Panc1 (cell line): ENCODE measurements at places on chromosomes 6 and 20.

GRCh38 chr6:26485112-26485780 lies 14.9 kb upstream of the BTN1A1 start:
- no peak for DNase-seq

DNA sequence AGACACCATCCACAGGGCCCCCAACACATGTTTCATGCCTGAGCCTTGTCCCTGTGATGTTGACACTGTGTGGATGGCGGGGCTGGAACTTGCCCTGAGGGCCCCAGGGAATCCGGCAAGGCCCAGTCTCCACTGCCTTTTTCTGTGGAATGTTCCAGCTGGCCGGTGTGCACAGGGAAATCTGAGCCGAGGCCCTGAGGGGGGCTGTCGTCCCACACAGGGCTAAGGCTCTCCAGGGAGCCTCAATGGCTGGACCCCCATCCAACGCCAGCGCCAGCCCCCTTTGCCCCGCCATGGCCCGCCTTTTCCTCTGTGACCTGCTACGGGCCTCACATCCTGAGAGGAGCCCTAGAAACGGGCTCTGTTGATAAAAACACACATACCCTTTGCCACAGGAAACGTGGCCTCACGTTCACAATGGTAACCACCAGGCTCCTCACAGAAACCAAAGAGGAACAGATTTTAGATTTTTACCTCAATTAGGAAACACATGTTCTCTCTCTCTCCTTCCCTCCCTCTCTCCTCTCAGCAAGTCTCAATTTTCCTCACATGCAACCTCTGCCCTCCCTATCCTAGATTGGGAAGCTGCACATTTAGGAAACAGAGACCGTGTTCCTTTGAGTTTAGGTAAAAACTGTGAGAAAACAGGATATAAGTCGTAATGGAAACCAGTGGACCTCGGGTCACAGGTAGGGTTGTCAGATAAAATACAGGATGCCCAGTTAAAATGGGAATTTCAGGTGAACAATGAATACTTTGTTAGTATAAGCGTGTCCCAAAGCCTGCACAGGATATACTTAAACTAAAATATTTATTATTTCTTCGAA lies 13.7 kb upstream of the ZNF831 start:
- DNase-seq, result no peak

DNA sequence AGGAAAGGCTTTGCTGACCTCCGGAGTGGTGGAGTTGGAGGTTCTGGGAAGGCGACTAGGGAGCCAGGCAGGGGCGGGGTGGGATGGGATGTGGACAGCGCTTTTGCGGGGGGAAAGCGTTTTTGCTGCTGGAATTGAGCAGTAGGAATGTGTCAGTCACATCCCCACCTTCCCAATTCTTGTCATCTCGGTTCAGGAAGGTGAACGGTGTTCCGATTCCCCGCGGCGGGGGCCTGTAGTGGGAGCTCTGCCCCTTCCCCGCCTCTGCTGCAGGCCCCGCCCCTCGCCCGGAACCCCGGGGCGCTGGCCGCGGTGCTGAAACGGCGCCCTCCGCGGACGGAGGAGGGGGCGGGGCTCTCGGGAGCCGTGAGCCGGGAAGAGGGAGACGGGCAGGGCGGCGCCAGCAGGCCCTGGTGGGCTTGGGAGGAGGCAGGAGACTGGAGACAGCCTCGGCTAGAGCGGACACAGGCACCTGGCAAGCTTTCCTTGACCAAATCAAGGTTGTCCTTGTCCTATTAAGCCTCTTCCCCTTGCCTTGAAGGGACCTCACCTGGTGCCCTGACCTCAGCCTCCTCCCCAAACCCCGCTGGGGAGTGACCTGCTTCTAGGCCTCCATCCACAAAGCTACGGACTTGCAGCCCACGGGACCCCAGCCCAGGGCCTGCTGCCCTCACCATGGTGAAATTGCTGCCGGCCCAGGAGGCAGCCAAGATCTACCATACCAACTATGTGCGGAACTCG lies at the start of gene LHFPL5:
LHFPL5 (plus strand) TSS at position 357 of the 741 bp plus-strand sequence; CDS start at position 676, 319 bp downstream.
- DNase-seq, result no peak

- DNase-seq, result no peak
Observed at GRCh38 chr6:113927001-113927400, 43.9 kb downstream of the HDAC2 start.

- DNase-seq, result no peak
Observed at GRCh38 chr6:44056392-44057237, 70.6 kb downstream of the MRPL14 start.

GRCh38 chr6:49551078-49551865 lies 804 bp downstream of the C6orf141 start:
- no peak for DNase-seq

DNA sequence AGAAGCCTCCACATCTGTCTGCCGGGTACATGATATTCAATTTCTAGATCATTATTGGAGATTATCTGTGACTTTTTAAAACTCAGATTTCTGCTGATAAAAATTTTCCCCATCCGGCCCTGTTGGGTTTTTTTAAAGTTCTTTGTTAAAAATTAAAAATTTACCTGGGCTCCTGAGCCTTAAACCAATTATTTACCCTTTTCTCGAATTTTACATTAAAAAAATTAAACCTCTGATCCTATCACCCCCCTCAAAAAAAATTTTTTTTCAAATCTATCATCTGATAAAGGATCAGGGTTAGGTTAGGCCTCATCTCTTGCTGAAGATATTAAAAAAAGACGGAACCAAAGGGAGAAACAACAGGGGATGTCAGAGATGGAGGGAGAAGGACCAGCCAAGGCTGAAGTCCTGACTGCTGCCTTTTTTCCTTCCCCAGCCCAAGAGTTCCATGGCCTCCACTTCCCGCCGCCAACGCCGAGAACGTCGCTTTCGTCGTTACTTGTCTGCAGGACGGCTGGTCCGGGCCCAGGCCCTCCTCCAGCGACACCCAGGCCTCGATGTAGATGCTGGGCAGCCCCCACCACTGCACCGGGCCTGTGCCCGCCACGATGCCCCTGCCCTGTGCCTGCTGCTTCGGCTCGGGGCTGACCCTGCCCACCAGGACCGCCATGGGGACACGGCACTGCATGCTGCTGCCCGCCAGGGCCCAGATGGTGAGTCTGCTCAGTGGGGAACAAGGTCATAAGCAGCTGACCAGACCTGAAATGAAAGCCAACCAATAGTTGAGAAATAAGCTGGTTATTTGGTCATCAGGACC lies 527 bp downstream of the NFKBIL1 start:
- DNase-seq, result no peak

GRCh38 chr6:147999001-147999540 lies 343.6 kb upstream of the SASH1 start:
- DNase-seq, result no peak

DNA sequence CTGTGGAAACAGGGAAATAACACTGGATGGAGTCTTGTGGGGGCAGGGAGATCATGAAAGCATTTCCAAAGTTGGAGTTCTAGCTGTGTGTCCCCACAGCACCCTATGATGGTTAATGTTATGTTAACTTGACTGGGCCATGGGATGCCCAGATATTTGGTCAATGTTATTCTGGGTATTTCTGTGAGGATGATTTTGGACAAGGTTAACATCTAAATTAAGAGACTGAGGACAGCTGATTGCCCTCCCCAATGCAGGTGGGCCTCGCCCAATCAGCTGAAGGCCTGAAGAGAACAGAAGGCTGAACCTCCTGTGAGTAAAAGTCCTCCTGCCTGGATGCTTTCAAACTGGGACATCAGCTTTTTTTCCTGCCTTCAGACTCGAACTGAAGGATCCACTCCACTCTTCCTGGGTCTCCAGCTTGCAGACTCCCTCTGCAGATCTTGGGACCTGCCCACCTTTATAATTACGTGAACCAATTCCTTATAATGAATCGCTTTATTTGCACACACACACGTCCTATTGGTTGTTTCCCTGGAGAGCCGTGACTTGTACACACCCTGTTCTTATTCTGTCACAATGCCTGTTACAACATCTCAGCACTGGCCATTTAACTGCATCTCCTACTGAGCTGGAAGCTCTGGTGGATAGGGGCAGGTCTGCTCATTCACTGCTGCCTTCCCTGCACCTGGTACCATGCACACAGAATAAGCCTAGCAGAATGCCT lies 99.5 kb upstream of the IYD start:
- DNase-seq, result no peak

DNA sequence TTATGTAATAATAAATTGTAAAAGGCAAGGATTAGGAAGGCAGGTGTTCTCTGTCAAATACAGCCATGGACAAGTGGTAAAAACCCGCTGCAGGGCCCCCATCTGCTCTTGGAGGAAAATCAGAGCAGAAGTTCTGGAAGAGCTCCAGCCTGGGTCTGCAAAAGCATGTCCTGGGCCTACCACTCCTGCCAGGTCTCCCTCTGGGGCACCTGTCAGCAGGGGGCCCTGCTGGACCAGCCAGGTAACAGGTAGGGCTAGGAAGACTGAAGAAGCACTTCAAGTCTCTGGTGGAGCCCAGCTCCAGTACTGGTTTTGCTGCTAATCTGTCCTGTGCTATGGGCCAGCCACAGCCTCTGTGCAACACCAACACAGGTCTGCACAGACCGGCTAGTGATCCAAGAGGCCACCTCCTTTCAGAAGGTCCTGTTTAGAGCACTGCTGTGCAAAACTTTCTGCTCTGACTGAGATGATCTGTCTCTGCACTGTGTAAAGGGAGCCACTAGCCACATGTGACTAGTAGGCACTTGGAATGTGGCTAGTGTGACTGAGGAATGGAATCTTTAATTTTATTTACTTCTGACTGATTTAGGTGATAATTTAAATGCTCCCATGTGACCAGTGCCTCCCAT lies 30.2 kb downstream of the RRBP1 start:
- DNase-seq, result no peak

GRCh38 chr6:94956910-94957309 lies 620.4 kb upstream of the MANEA start:
- no peak for DNase-seq

- no peak for DNase-seq
Observed at GRCh38 chr6:87902383-87902782, 145.3 kb upstream of the SPACA1 start.

GRCh38 chr20:22966787-22967464 lies 68.2 kb upstream of the SSTR4 start:
- DNase-seq, result no peak

- no peak for DNase-seq
Observed at GRCh38 chr6:139965393-139965792, 590.9 kb upstream of the CITED2 start.
